ENCODE measurements at places on chromosomes 2 and 18.

GRCh38 chr18:63207835-63208234 is 111.7 kb downstream of the BCL2 start:
- peak; percentile 81 for DNase-seq

DNA sequence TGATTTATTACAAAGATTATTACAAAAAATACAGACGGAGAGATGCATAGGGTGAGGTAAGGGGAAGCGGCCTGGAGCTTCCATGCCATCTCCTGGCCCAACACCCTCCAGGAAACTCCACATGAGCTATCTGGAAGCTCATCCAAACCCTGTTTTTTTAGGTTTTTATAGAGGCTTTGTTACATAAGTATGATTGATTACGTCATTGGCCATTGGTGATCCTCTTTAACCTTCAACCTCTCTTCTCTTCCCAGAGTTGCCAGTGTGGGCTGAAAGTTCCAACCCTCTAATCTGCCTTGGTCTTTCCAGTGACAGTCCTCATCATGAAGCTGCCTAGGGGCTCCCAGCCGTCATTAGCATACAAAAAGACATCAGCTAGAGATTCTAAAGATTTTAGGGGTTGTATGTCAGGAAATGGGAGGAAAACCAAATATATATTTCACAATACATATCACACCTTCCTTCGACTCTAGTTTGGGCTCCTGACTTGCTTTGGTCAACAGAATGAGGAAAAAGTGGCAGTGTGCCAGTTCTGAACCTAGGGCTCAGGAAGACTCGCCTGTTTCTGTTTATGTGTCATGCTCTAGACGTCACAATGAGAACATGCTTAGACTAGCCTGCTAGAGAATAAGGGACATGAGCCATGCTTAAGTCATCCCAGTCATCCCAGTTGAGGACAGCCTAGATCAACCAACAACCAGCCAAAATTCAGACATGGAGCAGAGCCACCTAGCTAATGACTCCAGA is 54.1 kb downstream of the ETAA1 start:
- peak; percentile 73 for DNase-seq

- no peak for DNase-seq
Measured at GRCh38 chr2:188620916-188621315, 329.2 kb downstream of the GULP1 start.

GRCh38 chr2:185665251-185665814 is 73.3 kb upstream of the FSIP2 start:
- DNase-seq, result no peak

- DNase-seq, result no peak
Measured at GRCh38 chr2:169260246-169260645, 102.1 kb downstream of the LRP2 start.

- no peak for DNase-seq
Measured at GRCh38 chr2:11577101-11577883, 43.4 kb downstream of the GREB1 start.

- DNase-seq, result no peak
Measured at GRCh38 chr2:237729681-237730475, 68.7 kb upstream of the RBM44 start.

DNA sequence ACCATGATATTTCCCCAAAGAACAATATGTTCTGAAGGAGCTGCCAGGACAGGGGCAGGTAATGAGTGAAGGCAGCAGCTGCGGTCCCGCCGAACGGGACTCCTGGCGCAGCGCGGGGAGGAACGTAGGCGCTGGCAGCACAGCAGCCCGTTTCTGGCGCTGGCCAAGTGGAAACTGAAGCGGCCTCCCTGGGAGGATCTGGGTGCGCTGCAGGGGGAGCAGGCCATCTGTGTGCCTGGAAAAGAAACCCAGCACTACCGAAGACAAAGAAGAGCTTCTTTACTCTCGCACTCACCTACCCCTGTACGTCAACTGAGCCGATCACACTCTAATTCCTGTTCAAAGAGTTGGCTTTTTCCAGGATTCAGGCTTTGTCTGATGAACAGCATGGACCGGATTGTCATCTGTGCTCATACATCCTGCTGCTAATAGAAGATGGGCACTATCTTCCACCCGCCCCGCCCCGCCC is 11.8 kb downstream of the G6PC2 start:
- peak; percentile 4 for DNase-seq

DNA sequence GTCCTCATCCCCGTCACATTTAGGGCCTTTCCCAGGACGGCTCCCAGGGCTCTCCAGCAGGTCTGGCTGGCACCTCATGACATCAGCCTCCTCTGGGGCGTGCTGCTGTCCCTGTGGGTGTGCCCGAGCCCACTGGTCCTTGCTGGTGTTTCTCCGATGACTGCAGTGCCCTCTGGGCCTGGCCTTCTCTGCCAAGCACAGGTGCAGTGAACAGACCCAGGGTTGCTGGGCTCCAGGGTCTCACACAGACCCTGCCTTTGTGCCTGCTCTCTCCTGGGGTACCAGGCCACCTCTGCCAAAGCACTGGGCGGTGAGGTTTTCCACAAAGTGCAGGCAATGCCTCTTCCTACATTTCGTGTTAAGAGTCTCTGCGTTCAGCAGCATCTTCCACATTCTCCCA is 246.1 kb downstream of the ACKR3 start:
- DNase-seq, result no peak

- no peak for DNase-seq
Measured at GRCh38 chr18:71327850-71328249, 1039.0 kb downstream of the SOCS6 start.

DNA sequence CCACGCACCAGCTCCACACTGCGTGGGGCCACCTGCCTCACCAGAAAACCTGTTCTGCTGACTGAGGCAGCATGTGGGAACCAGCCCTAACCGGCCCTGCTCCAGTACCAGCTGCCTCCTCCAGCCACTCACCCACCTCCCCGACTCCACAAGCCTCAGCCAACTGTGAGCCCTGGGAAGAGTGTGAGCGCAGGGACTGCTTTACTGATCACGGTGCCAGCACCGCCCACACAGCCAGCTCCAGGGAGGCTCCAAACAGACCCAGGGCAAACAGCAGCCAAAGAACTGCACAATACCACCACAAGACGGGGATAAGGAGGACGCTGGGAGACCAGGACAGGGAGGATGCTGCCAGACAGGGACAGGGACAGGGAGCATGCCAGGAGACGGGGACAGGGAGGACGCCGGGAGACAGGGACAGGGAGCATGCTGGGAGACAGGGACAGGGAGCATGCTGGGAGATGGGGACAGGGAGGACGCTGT is 28.4 kb downstream of the EIPR1 start:
- no peak for DNase-seq

DNA sequence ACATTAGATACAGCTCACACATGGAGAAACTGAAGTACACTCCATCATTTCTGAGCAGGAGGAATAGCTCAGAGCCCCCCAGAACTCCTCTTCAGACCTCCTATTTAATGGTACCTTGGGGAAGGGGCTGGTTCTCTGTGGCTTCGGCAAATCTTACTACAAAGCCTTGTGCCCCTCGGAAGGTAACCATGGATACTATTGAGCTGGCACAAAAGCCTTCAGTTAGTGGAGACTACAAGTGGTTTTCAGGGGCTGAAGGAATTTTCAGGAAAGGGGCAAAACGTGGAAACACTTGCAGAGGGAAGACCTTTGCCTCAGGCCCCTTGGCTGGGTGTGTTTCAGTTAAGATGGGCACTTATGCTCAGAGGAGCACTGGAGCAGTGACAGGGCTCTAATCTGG is 1.1 kb upstream of the FAM237A start:
- DNase-seq, result no peak

DNA sequence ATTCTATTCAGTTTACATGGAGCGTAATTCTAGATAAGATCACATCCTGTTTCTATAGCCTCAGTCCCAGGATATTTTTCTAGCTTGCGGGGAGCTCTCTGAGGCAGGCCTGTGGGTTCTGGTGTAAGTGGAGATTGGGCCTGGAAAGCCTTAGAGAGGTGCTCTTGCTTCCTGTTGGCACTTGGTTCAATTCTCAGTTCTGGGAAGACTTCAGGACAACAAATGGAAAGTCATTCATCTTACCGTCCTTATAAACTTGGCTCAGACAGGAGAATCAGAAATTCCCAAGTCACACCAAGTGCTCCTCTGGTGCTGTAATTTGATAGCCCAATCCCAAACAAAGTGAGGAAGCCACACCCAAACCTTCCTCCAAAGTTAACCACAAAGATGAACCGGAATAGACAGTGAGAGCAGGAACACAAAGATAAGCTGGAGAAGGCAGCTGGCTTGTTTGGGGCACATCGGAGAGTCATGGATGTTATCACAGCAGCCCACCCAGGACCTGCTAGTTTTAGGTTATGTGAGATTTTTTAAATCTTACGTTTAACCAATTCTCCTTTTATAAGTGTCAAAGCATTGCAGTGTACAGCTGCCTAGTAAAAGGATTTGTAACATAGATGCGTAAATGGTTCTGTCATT is 144.3 kb upstream of the MAP3K20 start:
- DNase-seq, result no peak

- peak; percentile 49 for DNase-seq
Measured at GRCh38 chr18:61551586-61551985, 218.4 kb downstream of the CDH20 start.

GRCh38 chr2:160822006-160822405 is 328.4 kb upstream of the RBMS1 start:
- no peak for DNase-seq

GRCh38 chr2:184326066-184326465 is 272.3 kb upstream of the ZNF804A start:
- DNase-seq, result no peak

DNA sequence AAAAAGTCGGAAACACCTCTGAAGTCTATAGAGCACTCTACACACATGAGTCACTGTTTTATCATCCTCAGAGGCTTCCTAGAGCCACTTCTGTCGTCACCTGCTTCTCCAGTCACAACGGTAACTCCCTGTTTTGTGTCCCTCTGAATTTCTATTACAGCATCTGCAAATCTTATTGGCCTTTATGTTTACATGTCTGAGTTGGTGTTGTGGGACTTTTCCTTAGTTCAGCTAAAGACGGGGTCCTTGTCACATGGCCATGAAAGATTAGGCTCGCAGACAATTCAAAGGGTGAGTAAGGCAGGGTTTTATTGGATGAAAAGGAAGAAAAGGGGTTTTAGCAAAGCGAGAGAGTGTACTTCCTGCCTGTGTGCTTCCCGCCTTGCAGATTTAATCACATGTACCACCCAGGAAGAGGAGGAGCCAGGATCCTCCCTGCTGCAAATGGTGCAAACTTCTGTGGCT is 185.6 kb downstream of the LPIN1 start:
- DNase-seq, result peak; percentile 91

DNA sequence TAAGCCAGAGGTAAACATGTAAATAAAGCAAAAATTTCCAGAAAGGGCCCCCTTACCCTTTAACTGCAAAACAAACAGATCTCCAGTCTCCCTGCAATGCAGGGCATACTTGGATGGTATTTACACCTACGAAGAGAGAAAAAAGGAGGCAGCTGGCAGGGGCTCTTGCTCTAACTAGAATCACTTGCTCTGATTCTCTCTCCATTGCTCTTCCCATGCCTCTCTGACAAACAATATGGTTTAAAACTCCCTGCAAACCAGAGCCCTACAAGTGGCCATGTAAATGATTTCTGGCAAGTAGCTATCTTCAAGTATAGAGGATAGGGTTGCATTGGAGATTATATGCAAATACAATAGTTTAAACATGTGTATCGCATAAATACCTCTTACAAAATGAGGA is 35.9 kb downstream of the SF3B1 start:
- no peak for DNase-seq

DNA sequence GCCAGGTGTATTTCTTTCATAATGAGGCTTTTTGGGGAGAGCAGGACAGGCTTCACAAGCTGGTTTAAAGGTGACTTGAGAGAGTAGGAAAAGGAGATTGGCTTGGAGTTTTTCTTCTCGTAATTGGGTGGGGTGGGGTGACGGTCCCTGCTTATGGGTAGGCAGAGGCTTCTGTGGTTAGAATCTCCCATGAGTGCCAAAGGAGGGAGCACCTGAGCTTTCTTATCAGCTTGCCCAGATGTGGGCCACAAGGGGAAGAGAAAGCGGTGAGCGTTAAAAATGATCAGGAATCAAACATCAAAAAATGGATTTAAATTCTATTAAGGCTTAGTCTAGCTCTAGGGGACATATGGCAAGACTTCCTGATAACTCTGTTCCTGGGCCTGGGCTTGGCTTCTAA is 9.7 kb upstream of the PNPT1 start:
- no peak for DNase-seq

DNA sequence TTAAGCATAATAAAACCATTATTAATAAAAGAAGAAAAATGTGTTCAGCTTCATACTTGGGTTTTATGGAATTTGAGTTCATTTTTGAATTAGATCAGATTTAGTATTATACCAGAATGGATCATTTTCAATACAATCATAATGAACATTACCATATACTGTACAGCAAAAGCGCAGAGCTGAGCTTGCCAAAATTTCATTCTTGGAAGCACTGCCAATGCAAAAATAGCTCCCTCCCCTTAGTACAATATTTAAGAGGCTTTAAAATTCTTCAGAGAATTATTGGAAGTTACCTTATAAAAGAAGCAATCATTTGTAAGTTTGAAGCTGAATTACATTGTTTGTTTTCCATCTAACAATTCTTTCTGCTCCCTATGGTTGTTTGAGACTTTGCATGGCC is 938.1 kb upstream of the SLC39A10 start:
- no peak for DNase-seq

GRCh38 chr18:79587779-79588635 is 91.6 kb upstream of the CTDP1 start:
- no peak for DNase-seq

DNA sequence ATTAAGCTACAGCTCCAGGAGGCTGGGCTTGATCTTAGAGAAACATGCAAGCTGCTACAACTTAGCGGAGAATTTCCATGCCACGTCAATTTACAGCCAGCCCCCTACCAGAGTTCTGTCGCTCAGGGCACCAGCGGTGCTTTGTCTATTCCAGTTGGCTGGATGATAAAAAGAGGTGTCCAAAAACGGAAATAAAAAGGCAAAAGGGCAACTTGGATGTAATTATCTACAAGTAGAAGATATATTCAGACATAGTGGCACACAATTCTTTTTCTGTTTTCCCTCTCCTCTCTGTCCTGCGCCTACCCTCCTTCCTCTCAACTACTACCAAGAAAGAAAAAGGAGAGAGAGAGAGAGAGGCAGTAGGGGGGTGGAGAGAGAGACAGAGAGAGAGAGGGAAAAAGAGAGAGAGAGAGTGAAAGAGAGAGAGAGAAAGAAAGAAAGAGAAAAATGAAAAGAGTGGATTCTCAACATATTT is 363 bp upstream of the RFTN2 start:
- DNase-seq, result no peak

- no peak for DNase-seq
Measured at GRCh38 chr2:191038241-191038725, 24.3 kb upstream of the STAT1 start.

Measured in SHP77 treated with DMSO at 0.1 percent for 48 hours (cell line).